ENCODE measurements at places on chromosomes 1 and 21.

DNA sequence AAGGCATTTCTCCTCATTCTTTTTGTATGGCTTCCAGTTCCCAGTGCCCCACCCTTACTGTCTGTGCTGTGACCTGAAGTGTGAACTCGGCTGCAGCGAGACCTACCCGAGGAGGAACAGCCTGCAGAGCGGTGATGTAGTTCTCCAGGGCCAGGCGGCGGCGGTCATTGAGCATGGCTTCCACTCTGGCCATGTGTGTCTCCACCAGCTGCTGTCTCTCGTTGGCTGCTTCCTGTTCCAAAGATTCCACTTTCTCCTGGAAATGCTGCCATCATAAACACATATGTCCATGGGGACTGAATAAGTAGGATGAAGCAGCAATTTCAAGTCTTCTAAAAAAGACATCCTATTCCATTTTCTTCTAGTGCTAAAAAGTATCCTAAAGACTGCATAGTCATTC, 195.6 kb downstream of the APP start:
- no peak for DNase-seq

DNA sequence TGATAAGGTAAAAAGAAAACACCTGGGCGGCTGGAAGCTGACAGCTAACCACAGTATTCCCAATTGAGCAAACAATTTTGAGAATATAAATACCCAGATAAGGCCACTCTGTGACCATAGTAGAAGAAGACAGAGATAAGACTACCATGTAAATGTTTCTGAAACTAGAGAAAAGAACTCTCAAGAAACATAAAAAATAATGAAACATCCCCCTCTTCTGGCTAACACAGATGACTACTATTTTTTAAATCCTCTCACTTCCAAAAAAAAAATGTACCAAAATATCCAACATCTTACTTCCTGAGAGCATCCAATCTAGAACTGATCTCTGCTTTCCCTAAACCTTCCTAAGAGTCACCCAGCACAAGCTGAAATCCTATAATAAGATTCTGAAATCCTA, 125.9 kb downstream of the HFM1 start:
- peak; percentile 32 for DNase-seq

DNA sequence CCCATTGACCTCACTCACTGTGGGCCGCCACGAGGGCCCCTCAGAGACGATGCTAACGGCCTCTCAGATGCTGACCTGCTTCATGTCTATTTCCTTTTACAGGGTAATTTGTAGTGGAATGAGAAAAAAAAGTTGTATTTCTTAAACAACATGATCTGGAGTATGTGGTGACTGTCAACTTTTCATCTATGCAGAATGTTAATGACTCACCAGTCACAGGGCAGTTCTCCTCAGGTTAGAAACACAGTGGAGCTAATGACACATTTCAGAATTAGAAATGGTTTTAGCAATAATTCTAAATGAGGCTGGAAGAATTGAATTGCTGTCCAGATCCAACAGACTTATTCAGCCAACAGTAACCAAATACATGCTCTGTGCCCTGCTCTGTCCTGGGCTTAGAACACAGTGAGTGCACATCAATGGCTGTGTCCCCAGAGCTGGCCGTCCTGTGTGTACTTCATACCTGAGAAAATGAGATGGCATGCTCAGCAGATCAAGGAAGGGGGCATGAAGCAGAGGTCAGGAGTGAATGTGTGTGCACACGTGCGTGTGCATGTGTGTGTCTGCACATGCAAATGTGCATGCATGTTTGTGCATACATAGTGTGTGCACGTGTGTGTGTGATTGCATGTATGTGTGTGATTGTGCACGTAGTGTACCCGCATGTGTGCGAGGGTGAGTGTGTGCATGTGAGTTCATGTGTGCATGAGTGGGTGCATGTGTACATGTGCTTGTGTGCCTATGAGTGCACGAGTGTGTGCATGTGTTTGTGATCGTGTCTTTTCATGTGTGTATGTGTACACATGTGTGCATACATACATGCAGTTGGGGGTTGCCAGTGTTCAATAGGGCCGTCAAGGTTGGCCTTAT, 145.3 kb downstream of the PCBP3 start:
- DNase-seq = no peak

DNA sequence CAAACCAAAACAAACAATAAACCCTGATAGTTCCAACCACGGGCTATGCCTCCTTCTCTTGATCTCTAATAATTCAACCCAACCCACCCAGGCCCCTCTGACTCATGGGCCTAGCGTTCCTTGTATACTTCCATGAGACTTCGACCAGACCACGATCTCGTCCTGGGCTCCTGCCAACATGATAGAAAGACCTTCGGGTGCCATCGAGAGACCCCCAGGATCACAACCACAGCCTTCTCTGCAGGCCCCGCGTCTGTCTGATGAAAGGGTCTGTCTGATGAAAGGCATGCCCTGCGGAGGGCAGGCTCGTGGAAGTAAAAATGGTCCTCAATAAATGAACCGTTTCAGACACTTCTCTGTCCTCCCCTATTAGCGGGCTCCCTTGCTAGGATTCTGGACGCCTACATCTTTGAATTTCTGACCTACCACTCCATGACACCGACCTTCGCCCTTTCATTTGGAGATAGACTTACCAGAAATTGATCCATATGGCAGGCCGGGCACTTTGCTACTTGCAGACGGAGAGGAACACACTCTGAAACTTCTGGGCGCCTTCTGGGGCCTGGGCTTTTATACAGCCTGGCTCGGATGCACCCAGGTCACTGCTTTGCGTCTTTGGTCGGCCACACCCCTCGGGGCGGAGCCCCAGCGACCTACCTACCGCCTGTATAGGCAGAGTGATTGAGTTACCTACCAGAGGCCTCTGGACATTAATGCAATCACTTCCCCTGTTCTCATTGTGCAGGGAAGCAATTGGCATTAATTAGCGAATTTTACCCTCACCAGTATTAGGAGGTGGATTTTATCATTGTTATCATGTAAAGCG, 5.3 kb upstream of the KLF18 start:
- DNase-seq = no peak
